MG63 (cell line): ENCODE measurements at places on chromosomes 3 and 15.

DNA sequence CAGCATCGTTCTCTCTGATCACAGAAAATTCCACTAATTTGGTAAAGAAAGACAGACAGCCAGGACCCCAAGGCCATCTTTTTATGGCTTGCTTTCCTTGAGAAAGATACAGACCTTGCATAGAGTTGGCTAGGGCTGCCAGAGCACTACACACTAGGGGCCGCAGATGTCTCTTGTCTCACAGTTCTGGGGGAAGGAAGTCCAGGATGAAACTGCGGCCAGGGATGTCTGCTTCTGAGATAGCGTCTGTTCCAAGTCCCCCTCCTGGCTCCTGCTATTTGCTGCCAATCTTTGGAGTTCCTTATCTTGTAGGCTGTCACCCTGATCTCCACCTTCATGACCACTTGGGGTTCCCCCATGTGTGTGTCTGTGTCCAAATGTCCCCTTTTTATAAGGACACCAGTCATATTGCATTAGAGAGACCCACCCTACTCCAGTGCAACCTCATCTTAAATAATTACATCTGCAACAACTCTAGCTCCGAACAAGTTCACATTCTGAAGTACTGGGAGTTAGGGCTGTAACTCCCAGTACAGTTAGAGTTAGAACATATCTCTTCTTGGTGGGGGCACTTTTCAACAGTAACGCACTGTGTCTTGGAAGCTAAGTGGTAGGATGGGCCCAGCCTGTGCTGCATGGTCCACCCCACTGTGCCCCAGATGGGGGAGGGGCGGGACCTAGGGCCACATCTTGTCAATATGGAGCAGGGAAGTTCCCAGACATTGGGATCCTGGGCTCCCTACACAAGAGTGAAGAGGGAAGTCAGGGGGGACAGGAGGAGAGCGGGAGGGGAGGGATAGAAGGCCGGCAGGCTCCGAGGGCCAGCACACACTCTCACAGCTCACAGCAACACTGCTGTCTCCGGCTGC is 42.2 kb downstream of the KLF15 start:
- no peak for DNase-seq

- DNase-seq: no peak
Measured at GRCh38 chr3:12294885-12295580, 6.2 kb downstream of the PPARG start.

DNA sequence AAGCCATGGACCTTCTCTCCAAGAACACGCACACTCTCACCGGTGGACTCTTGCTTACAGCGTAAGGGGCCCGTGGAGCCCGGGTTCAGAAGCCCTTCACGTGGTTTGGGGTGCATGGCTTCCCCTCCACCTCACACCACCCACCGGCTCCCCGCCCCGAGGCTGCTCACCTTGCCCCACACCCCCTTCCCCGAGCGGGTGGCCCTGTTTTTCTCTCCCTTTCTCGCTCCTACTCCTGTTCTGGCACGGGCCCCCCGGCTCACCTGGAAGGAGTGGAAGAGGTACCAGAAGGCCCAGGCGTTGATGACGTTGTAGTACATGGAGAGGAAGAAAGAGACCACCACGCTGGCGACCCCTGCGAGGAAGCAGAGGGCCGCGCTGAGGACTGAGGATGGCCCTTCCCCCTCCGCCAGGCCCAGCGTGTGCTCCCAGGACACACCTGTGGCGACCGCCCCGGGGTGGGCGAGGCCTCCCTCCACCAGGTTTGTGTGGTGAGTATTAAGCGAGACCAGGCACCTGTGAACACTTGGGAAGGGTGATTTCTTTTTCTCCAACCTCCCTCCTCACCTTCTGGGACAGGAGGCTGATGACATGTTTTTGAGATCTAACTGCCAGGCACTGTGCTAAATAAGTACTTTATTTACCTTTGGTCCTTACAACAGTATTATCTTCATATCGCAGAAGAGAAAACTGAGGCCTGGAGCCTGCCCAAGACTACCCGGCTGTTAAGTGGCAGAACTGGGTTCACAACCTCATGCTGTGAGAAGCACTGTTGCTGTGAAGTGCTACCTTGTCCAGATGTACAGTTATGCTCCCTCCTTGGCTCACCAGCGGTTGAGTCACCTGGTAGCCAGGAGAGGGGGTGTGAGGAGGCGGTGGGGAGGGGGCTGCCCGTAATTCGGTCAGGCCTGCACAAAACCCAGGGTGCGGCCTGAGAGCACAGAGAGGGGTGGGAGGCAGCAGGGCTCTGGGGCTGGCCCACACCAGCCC is 16.3 kb downstream of the SLC6A20 start:
- no peak for DNase-seq

DNA sequence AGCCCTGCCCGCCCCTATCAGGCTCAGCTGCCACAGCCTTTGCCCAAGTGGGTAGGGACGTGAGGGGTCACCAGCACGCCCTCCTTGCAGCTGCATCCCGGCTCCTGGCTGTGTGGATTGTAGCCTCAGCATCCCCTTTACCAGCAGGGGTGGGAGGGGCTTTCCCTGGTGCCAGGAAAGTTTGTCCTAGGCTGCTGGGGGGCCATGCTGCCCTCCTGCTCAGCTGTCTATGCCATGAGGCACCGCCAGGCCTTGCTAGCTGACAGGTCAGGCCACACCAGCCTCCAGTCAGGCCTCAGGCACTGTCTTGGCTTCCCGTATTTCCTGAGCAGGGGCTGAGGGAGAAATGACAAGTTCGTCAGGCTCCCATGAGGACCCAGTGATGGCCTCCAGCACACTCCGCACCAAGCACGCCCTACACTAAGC is 32.3 kb downstream of the TKT start:
- no peak for DNase-seq

DNA sequence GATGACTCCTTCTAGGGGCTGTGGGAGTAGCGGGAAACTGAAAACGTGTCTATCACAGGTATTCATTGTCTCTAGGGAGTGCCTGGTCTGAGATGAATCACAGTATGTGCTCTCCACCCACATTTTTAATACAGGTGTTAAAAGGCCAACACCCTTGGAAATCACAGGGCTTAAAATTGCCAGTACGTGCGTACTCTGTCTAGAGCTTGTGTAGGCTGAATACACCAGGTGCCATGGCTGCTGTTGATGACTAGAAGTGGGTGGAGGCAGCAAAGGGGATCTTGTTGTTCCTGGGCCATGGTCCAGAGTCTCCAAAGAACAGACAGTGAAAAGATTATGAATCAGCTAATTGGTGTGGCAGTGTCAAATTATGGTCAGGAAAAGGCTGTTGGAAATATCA is 35.1 kb upstream of the P3H2 start:
- peak; percentile 80 for DNase-seq
